ENCODE measurements at places on chromosomes 1 and 21.

- peak; percentile 36 for DNase-seq
Observed at GRCh38 chr1:68321084-68321685, 88.9 kb upstream of the WLS start.

- DNase-seq, result no peak
Observed at GRCh38 chr1:39499668-39500067, 8.2 kb downstream of the BMP8A start.

DNA sequence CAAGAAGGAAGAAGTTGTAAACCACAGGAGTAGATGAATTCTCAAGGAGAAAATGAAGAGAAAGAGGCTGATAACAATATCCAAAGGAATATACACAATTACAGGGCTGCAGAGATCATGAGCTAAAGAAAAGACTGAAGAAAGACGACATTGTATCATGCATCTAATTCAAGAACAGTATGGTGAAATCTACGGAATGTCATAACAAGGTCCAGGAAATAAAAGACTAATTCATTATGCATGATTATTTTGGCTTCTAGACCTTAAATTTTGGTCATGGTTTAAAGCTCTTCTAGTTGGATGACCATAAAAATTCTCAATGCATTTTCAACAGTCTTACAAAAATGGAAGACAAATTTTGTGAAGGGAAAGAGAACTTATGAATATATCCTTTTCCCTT lies 71.7 kb downstream of the SH3GLB1 start:
- no peak for DNase-seq

DNA sequence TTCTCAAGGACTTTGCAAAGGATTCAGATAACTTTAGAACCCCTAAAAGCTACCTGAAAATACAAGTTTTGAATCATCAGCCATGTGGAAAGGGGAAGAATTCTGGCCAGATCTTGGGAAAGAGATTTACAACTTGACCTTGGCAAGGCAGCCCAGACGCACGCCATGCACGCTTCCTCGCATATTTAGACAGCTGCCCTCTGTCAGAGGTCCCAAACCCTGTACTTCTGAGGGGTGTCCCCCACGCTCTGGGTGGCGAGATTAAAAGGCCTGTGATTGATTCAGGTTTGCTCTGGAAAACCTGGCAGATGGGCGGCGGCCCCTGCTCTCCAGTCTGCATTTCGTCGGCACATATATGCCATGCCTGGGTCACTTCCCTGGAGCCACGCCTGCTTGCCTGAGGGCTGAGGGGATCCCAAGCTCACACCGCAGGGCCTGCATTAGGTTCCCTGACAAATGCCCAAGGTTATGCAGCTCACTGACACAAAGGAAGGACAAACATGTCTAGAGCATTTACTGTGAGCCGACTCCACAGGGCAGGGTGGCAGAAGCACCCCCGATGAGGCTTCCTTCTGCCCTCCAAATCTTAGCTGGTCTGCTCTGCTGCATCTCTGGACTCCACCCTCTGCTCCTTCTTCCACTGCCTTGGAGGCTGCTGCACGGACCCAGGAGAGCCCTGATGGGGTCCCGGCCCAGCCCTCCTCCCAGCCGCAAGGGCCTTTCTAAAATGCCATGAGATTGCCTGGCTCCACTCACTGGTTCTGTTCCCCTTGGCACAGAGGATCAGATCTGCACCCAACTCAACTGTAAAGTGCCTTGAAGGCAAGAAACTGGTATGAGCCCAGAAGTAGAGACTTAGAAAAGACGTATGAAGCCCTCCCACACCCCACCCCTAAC lies 103.9 kb downstream of the BCAR3 start:
- DNase-seq, result no peak

GRCh38 chr1:233561708-233562426 lies 52.0 kb upstream of the KCNK1 start:
- no peak for DNase-seq

DNA sequence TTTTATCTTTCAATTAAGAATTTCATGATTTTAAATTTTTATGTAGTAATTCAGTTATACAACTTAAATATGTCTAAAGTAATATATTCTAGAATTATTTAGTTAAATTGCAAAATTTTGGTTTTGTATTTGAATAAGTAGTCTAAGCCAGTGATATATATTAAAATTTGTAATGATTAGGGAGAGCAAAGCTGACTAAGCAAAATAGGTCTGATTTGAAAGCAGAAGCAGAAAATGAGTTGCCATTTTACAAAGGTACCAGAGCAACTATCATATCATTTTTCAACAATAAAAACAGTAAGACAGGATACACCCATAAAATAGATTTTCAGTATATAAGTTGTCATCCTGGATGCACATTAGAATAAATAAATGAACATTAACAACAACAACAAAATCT lies 177.9 kb downstream of the COP1 start:
- no peak for DNase-seq

DNA sequence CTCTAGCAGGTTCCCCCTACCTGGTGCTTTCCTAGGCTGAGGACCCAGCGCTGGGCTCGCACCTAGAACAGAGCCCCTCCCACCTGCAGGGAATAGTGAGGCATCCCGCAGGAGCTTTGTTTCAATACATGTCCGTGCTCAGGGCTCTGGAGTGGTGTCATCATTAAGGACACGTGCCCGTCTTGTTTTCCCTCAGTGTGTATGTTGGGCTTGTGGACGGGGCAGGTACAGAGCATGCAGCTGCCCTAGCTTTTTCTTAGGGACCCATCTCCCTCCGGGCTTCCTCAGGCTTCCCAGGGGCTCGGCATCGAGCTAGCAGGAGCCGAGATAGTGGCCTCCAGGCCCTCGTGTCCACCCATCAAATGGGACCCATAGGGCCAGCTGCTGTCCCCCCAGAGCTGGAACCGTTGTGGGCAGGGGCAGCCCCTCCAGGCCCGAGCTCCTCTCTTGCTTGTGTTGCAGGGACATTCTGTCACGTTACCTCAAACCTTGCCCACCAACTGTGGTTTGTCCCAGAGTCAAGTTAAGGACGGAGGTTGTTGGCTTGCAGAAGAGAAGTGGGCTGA lies 3.9 kb downstream of the TMEM201 start:
- DNase-seq, result no peak

DNA sequence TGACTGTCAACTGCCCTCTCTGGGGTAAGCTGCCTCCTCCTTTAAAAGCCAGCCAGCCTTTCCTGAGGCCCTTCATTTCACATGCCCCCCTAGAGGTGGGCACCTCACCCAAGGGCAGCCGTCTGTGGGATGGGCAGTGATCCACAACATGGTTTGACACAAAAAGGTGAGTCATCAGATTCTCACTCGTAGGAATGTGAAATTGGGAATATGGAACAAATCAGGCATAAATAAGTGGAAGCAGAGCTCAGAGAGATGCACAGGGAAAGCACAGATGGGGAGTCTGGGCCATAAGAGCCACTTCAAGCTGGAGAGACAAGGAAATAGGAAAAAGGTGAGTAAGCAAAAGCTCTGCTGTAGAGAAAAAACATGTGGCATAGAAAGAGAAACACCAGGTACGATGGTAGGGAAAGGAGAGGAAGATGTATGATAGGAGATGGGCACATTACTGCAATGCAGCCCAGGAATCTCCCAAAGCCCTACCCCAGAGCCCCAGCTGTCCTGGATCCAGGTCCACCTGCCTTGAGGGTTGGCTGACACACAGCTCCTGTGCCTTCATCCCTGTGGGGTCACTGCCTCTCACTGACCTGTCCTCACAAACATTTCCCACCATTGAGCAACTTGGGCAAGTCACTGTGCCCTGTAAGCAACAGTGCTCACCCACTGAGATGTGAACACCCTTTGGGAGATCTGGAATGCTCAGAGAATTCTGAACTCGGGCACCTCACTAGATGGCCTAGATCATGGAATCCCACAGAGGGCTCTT lies 86.6 kb downstream of the ASTN1 start:
- DNase-seq, result no peak

DNA sequence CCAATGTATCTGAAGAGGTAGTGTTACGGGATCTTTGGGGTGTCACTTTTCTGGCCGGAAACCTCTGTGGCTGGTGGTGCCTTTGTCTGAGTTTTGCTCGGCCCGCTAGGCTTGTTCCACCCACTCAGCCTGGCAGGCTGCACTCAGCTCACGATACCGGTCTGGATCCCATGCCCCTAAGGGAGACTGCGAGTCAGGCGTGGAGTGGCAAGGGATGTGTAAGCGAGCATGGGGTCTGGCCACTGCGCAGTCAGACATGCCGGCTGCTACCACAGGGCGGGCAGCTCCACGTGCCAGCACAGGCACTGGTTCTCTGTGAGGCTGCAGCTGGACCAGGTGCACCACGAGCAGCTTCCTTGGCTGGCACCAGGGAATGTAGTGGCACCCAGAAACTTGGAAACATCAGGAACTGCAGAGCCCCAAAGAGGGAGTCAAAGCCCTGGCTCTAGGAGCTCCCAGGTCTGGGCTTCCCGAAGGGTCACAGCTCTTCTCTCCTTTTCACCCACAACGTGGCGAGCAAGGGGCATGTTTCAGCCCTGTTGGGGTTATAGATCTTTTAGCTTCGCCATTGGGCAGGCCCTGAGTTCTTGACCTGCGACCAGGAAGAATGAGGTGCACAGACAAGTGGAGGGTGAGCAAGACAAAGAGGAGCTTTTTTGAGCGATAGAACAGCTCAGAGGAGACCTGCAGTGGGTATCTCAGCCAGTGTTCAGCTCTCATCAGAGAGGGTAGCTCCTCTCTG lies 23.8 kb upstream of the LRRC8C start:
- DNase-seq, result no peak
